ENCODE measurements at places on chromosomes 5 and 9. TPM values are rescaled to one million over a fixed set of nuclear protein-coding genes. Genes with fewer than 3 reads are reported as not detected.

The SLC36A1 gene
- total RNA-seq, result 9.1 TPM

The SPINK4 gene
- not detected for total RNA-seq

The IFNA21 gene
- not detected for total RNA-seq

The PLPP7 gene
- not detected for total RNA-seq

The PDLIM4 gene
- total RNA-seq, result 0.87 TPM

The HK3 gene
- not detected for total RNA-seq

The CDH6 gene
- 0.07 TPM for total RNA-seq

The PCDHB8 gene
- total RNA-seq, result 0.28 TPM

The SPATA6L gene
- 1.6 TPM for total RNA-seq

The NAIP gene
- total RNA-seq, result 0.35 TPM

The OR1Q1 gene
- total RNA-seq, result not detected

The ZNF879 gene
- 0.48 TPM for total RNA-seq

The GRIN1 gene
- 0.11 TPM for total RNA-seq

The OR1N2 gene
- not detected for total RNA-seq

The PFN3 gene
- not detected for total RNA-seq

The CARD9 gene
- 1.1 TPM for total RNA-seq

The DAPK1 gene
- total RNA-seq, result 23.8 TPM

The HAUS6 gene
- 20.8 TPM for total RNA-seq

The DMAC1 gene
- 84.3 TPM for total RNA-seq

The SIT1 gene
- not detected for total RNA-seq

Data from A549 treated with AZD2906 at 1 μM for 4 hours (cell line).